Substantia nigra (tissue), 51 donors: ENCODE measurements at places on chromosomes 7 and 10.

- no peak for DNase-seq
Measured at GRCh38 chr7:108584211-108584610, 14.5 kb downstream of the DNAJB9 start.

DNA sequence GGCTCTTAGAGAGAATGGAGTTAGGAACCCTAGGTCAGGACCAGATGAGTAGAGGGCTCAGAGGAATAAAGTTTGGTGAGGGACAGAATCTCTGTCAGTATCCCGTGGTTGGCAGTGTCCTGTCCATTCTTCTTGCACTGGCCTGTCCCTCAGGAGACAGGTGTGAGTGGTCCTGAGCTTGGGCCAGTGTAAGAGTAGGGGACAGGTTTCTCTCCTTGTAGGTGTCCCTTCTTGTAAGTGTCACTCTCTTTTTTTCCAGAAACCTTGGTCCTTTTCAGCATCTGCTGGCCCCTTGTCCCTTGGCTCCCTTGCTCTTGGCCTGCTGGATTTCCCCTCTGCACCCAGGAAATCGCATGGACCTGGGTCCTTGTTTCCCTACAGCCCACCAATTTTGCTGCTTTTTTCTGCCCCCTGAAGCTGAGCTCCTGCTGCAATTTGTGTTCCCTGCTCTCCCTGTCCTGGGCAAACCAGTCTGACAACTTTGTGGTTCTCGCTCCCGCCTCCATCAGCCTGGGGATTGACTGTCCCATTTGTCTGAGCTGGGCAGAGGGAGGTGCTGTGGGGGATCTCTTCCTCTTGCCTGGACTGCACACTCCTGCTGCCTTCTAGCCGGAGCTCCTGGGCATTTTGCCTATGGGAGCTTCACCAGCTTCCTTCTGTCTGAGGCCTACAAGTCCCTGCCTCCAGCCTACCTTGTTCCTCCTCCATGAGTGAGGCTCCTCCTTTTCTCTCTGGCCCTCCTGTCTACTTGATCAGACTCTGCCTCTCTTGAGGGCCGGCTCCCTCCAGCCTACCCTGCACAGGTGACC is 6.5 kb downstream of the TSPAN14 start:
- peak; percentile 55 for DNase-seq

- DNase-seq, result no peak
Measured at GRCh38 chr7:136883046-136883445, 14.6 kb downstream of the CHRM2 start.

DNA sequence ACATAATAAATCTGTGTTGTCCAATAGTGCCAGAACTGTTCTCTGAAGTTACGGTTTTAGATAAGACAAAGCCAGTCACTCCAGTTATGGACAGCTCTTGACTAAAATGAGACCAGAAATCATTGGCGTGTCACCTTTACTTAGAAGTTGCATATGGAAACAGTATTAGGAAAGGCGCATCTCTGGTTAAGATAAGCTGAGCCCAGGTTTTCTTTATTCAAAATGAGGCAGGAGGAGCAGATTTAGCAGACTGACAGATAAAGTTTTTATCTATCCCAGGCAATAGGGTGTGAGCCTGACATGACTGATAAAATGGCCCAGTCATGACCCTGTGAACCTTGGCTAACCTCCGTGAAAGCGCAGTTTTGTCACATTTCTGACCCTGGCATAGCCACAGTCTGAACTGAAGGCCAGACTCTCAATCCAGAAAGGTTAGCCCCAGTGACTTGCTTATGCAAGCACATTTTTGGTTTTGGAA is 4.2 kb downstream of the CYP26A1 start:
- no peak for DNase-seq
